Stimulated activated CD8-positive, alpha-beta memory T cell treated with anti-CD3 and anti-CD28 coated beads, Interleukin-12 subunit alpha, Interleukin-12 subunit beta, amount 100 ng/mL, for 1 hour (primary cell): ENCODE measurements at places on chromosomes 5 and 9.

GRCh38 chr5:113387844-113388243 is 46.9 kb downstream of the TSSK1B start:
- no peak for DNase-seq

DNA sequence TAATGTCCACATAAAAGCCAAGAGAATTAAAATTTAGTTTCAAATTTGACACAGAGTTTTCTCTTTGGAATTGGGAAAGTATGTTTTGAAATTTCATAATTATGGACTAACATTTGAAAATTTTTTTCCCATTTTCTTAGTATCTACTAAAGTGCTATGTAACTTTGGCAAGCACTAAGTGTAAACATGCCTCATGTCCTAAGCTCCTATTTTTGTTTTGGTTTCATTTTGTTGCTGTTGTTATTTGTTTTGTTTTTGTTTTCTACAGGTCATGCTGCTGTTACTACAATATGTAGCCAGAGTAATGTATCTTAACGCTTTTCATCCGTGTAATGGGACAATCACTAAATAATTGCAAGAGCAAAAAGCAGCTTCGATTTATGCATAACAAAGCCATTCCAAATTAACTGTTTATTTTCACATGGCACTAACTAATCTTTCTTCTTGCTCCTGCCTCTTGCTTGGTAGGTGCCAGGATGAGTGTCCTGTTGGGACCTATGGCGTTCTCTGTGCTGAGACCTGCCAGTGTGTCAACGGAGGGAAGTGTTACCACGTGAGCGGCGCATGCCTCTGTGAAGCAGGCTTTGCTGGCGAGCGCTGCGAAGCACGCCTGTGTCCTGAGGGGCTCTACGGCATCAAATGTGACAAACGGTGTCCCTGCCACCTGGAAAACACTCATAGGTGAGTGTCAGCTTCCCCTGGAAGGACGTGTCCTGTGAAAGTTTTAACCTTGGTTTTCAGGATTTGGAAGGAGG is 107.3 kb upstream of the PRRC1 start:
- DNase-seq: no peak

DNA sequence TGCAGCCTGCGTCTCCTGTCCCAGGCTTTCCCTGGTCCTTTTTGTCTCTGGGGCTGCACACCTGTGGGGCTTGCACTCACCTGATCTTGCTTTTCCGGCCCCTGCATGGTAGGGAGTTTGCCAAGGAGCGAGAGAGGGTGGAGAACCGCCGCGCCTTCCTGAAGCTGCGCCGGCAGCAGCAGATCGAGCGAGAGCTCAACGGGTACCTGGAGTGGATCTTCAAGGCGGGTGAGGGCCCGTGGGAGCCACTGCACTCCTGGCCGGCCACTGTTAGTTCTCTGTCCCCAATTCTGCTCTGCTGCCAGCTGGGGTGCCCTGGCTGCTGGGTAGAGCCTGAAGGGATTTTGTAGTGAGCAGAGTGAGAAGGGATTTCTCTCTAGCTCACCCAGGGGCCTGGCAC is 78.0 kb downstream of the CACNA1B start:
- no peak for DNase-seq

DNA sequence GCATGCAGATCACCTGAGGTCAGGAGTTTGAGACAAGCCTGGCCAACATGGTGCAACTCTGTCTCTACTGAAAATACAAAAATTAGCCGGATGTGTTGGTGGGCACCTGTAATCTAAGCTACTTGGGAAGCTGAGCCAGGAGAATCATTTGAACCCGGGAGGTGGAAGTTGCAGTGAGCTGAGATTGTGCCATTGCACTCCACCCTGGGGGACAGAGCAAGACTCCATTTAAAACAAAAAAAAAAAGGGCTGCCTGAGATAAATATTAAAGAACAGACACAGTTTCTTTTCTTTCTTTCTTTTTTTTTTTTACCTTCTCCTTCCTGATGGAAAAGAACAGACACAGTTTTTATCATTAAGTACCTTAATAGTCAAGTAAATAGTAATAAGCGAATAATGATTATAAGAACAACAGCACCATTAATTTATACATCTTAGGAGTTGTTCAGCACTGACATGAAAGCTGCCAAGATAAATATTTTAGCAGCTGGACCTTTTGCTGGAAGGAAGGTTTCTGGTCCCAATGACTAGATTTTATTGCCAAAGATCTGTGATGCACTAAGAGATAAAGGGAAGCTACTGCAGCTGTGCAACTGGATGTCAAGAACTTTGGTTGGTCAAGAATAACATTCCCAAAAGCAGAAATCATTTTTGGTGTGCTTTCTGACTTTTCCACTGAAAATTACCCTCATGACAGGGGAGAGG is 7.0 kb downstream of the CENPP start:
- no peak for DNase-seq

GRCh38 chr5:179732918-179733771 is 523 bp downstream of the MAML1 start:
- DNase-seq: no peak

DNA sequence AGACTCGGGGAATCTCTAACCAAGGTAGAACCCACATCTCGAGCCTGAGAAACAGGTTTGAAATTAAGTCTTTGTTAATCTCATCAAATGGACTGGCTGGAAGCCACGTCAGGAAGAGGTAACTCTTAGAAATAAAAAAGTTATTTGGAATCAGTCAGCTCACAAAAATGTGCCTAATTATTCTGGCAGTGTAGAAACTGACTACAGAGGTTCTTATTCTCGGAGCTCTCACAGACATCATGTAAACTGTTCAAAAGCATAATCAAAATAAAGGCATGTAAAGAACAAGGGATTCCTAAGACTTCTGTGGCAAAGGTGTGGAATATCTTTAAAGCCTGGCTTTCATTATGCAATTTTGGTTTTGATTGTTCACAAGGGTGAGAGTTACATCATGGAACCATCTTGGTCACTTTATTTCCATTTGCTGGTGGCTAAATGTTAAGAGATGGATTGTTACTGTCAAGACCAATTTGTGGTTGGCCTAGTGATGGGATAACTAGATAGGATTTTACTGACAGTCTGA is 85.1 kb downstream of the OTULIN start:
- no peak for DNase-seq

- no peak for DNase-seq
Observed at GRCh38 chr5:138275895-138276294, 1.5 kb upstream of the GFRA3 start.

DNA sequence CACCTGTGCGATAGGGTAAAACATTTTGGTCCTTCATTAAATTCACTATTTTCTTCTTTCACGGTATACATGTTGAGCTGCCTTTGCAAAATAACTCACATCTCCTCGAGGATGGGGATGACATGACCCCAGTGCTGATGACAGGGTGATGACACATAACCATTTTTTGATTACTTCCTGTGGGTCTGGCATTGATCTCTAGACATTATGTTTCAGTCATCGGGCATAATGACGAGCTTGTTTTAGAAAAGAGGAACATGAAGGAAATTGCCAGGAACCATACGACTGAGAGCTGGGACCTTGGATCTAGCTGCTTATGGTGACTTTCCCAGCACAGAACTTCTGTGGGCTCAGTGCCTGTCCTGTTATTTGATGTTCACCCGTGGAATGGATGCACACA is 25.2 kb downstream of the COL5A1 start:
- no peak for DNase-seq

GRCh38 chr5:151449297-151449696 is 1.9 kb downstream of the SLC36A1 start:
- no peak for DNase-seq

- no peak for DNase-seq
Observed at GRCh38 chr5:168601972-168602371, 22.8 kb upstream of the PANK3 start.
